ENCODE measurements at places on chromosomes 16 and 17. TPM values are rescaled to one million over a fixed set of nuclear protein-coding genes. Genes with fewer than 3 reads are reported as not detected.

PNMT gene
- total RNA-seq = not detected

DNA sequence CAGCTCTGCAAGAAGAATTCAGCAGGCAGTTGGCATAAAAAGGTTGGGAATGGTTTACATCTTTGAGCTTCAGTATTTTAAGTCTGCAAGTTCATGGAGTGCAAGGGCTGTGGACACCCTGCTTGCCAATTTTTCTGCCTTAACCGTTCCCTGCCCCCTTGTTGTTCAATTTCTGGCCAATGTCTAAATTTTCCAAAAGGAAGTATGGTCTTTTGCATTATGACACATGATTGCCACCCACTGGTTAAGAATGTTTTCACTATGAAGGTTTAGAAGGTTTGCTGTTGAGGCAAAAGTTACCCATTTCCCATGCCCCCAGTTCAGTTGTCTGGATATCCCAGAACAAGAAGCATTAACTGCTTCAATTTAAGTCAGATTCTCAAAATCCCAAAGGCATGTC is 441.9 kb downstream of the CDH13 start:
- no peak for DNase-seq

GRCh38 chr17:1515640-1516387 is 598 bp downstream of the INPP5K start:
- DNase-seq = peak; percentile 85

SEPTIN12 gene
- total RNA-seq = not detected

- DNase-seq = peak; percentile 78
Observed at GRCh38 chr16:85245307-85246172, 133.3 kb upstream of the CIBAR2 start.

DNA sequence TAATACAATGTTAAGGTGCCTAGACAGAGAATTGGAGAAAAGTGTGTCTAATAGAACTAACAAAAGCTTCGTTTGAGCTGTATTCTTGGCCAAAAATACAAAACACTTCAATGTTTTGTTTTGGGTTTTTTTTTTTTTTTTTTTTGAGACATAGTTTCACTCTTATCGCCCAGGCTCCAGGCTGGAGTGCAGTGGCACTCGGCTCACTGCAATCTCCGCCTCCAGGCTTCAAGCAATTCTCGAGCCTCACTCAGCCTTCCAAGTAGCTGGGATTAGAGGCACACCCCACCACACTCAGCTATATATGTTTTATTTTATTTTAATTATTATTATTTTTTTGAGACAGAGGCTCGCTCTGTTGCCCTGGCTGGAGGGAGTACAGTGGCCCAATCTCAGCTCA is 38.3 kb upstream of the CARMIL2 start:
- DNase-seq = no peak

NPIPA5 gene
- 0.83 TPM for total RNA-seq
